Kidney (tissue), 22 donors: ENCODE measurements at places on chromosomes 1 and 21. TPM values are rescaled to one million over a fixed set of nuclear protein-coding genes. Genes with fewer than 3 reads are reported as not detected.

- no peak overlapping the region for H3K4me3 ChIP-seq
- peaks cover 62% of the 10 kb centered on the region for H3K4me1 ChIP-seq
- H3K27me3 ChIP-seq = no peaks in the 10 kb centered on the region
- peak overlapping the region; percentile 85 for H3K27ac ChIP-seq
- DNase-seq = no peak
Measured at GRCh38 chr1:10667861-10668761, 128.3 kb downstream of the CASZ1 start.

DNA sequence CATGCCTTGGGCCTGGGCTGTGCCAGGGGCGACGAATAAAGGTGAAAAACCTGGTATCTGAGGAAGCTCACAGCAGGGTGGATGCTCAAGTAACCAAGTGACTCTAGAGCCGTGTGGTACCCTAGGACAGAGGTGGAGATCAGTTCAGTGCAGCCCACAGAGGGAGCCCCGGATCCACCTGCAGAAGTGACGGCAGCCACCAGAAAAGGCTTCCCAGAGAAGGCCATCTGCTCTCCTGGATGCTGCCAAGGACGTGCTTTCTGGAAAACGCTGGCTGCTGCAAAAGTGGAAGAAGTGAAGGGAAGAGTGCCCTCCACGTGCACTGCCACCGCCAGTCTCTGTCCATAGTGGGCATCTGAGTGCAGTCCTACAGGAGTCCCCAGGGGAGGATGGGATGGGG lies 27.7 kb downstream of the TMCO4 start:
- H3K4me1 ChIP-seq = no peaks in the 10 kb centered on the region
- H3K27ac ChIP-seq = no peak overlapping the region
- H3K36me3 ChIP-seq = peaks cover 9% of the 10 kb centered on the region
- no peak overlapping the region for H3K4me3 ChIP-seq
- H3K27me3 ChIP-seq = no peaks in the 10 kb centered on the region
- no peak for DNase-seq

DNA sequence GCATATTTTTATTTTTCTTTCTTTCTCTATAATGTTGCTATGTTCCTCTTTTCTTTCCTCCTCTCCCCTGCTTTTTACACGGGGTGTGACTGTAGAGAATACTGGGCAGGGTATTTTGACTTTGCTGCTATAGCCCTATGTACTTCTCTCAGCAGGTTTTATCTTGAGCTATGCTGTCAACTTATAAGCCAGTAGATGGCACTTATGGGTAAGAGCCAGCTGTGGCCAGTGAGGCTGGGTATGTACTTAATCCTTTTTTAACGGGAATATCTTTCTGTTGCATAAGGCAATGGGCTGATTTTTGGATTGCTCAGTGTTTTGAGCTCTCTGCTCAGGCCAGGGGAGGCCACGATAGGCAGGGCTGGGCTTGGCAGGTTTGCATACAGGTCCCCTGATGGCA lies 99.0 kb downstream of the KCNK2 start:
- H3K27ac ChIP-seq = no peak overlapping the region
- no peaks in the 10 kb centered on the region for H3K36me3 ChIP-seq
- H3K4me1 ChIP-seq = no peaks in the 10 kb centered on the region
- no peaks in the 10 kb centered on the region for H3K27me3 ChIP-seq
- H3K4me3 ChIP-seq = no peak overlapping the region
- no peak for DNase-seq

GRCh38 chr21:15061279-15061678 lies 3.5 kb downstream of the NRIP1 start:
- H3K4me3 ChIP-seq = peak overlapping the region; percentile 15
- peaks cover 15% of the 10 kb centered on the region for H3K4me1 ChIP-seq
- H3K27me3 ChIP-seq = no peaks in the 10 kb centered on the region
- peak overlapping the region; percentile 54 for H3K27ac ChIP-seq
- DNase-seq = no peak
- H3K36me3 ChIP-seq = no peaks in the 10 kb centered on the region

The CATSPERE gene
- total RNA-seq = 2.5 TPM

- H3K27me3 ChIP-seq = no peaks in the 10 kb centered on the region
- no peak for DNase-seq
- H3K27ac ChIP-seq = no peak overlapping the region
- peaks cover 14% of the 10 kb centered on the region for H3K36me3 ChIP-seq
- no peak overlapping the region for H3K4me3 ChIP-seq
Measured at GRCh38 chr1:117892512-117892911, 36.9 kb downstream of the GDAP2 start.

The TYW3 gene
- total RNA-seq = 17.1 TPM

DNA sequence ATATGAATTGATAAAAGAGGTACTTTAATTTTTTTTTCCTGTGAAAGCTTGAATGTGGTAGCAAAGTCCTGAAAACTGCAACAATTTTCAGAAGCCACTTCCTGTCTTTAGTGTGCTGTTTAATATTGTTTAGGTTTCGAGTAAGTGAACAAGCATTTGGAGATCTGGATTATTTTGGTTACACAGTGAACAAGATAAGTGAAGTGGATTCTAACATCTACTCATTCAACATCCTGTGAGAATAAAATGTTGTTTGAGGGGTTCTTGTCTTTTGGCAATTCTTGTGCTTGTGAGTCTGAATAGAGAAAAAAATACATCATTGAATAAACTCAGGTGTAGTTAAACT lies 35.2 kb upstream of the PLA2G4A start:
- no peaks in the 10 kb centered on the region for H3K4me1 ChIP-seq
- H3K27ac ChIP-seq = no peak overlapping the region
- no peak overlapping the region for H3K4me3 ChIP-seq
- no peak for DNase-seq
- H3K27me3 ChIP-seq = no peaks in the 10 kb centered on the region
- no peaks in the 10 kb centered on the region for H3K36me3 ChIP-seq

GRCh38 chr1:219657186-219657585 lies 44.3 kb upstream of the ZC3H11B start:
- H3K4me1 ChIP-seq = no peaks in the 10 kb centered on the region
- H3K36me3 ChIP-seq = no peaks in the 10 kb centered on the region
- no peak overlapping the region for H3K4me3 ChIP-seq
- H3K27me3 ChIP-seq = no peaks in the 10 kb centered on the region
- no peak overlapping the region for H3K27ac ChIP-seq
- peak; percentile 61 for DNase-seq

DNA sequence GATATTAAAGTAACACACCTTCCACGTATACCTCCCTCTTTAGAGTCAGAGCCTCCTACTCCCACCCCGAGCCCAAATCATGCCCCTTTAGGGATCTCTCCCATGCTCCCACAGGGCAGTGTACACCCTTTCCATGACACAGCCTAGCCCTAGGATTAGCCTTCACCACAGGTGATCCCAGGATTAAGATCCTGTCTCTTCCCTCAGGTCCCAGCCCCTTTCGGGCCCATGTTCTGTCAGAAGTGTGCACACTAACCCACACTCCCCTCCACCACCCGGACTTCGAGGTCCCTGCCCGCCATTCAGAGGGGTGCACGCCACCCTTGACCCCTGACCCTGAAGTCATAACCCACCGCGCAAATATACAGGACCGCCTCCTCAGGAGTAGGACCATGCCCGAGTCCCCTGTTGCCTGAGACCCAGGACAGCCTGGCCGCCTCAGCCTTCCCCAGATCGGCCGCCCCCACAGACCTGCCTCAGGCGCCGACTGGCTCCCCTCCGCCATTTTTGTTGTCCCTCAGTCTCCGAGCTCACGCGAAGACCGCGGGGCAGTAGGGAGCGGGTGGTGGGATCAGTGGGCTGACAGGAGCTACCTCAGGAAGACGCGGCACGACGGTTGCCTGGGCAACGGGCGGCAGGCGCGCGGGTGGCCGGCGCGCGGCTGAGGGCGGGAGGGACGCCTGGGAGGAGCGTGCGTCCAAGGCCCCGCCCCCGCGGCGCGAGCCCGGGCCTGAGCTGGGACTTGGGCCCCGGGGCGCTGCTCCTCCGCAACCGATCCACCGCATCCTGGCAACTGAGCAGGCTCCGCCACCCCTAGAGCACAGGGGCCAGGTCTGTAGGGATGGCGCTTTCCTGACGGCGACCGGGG lies at the start of gene AGBL4:
Gene AGBL4 (minus strand): TSS at position 663 of the 868 bp plus-strand sequence.
- H3K36me3 ChIP-seq = no peaks in the 10 kb centered on the region
- H3K4me1 ChIP-seq = no peaks in the 10 kb centered on the region
- DNase-seq = peak; percentile 83

DNA sequence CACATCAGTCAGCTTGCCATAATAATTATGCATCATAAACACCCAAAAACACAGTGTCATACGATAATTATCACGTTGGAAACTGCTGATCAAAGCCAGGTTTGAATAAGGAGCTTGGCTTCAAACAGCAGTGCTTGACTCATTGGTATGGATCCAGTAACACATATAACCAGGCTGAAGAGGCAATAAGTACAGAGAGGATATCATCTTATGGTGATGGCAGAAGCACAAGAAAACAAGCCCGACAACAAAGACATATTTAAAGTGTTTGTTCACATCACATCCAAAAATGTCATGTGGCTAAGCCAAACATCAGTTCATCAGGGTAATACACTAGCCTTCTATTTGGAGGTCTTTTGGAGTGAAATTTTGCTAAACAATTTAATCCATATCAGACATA lies 389.7 kb downstream of the NCAM2 start:
- H3K4me3 ChIP-seq = no peak overlapping the region
- no peaks in the 10 kb centered on the region for H3K4me1 ChIP-seq
- no peak for DNase-seq
- H3K27me3 ChIP-seq = no peaks in the 10 kb centered on the region
- H3K36me3 ChIP-seq = no peaks in the 10 kb centered on the region
